NCI-H748 treated with DMSO at 0.1 percent for 48 hours (cell line): ENCODE measurements at places on chromosomes 3 and 15.

- no peak for DNase-seq
Measured at GRCh38 chr3:9271903-9272302, 22.5 kb upstream of the SRGAP3 start.

GRCh38 chr3:72278349-72279067 is 493.6 kb upstream of the PROK2 start:
- no peak for DNase-seq

DNA sequence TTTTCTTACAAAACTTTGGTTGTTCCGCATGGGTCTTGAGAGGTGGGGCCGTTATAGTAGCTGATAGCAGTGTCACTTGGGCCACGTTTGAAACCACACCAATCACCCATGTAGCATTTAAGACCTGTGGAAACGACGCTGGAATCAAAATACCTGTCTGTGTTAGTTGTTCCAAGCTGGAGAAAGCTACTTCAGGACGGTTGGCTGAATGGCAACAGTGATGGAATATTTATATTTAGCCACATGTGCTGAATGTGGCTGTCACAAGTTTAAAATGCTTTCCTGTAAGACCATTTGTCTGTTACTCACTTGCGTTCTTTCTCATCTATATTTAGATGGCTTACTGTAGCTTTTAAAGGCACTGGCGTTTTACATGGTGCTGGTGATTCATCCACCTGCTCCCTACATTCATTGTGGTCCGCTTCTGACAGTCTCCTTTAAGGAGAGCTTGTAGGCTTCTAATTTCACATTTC is 1.4 kb downstream of the DNAJA4 start:
- DNase-seq, result no peak

DNA sequence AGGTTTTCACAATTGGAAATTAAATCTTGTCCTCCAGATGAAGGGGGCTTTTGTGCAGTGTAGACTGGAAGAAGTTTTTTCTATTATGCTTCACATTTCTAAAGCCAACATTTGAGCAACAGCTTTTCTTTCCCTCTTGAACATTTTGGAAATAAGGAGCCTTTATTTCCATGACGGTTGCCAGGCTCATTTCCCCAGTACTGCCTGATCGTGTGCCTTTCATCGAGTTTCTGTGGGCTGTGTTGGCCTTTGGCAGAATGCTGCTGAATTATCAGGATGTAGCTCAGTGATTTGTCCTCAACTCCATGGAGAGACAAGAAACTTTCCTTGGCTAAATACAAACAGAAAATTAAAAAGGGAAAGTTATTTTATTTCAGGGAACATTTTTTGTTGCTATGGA is 314.8 kb upstream of the LRRC3B start:
- DNase-seq, result no peak

GRCh38 chr3:66390013-66390412 is 110.8 kb downstream of the LRIG1 start:
- no peak for DNase-seq

- DNase-seq, result no peak
Measured at GRCh38 chr3:123745184-123745855, 138.8 kb downstream of the MYLK start.

DNA sequence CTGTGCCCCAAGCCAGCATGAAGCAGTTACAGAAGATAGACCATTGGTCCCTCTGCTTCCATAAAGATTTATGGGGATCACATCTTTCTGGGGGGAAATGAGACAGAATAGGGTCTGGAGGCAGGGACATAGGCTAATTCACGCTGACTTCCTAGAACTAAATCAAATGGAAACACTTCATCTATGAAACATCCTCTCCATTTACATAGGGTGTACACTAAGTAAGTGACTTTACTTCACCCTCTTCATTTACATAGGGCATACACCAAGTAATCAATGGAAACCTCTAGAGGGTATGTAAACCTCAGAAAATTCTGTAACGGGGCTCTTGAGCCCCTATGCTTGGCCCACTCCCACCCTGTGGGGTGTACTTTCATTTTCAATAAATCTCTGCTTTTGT is 10.1 kb downstream of the LINS1 start:
- no peak for DNase-seq

- DNase-seq, result no peak
Measured at GRCh38 chr15:78628227-78628626, 7.4 kb upstream of the CHRNA3 start.

DNA sequence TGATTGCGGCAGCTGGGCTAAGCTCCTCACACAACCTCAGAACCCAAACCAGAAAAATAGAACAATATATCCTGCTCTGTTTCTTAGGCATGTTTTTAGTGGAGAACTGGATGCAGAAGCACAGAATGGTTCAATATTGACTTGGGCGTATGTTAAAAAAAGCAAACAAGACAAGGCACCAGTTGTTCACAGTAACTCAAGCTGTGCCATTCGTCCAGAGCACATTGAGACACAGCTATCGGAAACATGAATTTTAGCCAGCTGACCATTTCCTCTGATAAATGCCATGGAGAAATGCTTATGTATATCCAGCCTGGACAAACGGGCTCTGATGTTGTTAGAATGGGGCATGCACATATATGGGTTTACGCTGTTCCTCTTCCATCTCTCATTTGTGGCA is 129.2 kb upstream of the PDZRN3 start:
- no peak for DNase-seq

- DNase-seq, result no peak
Measured at GRCh38 chr15:58520464-58520863, 88.7 kb downstream of the LIPC start.

- no peak for DNase-seq
Measured at GRCh38 chr15:96992817-96993216, 662.3 kb downstream of the NR2F2 start.

GRCh38 chr3:45491344-45491743 is 103.0 kb downstream of the LARS2 start:
- DNase-seq, result no peak

- DNase-seq, result peak; percentile 33
Measured at GRCh38 chr15:63891079-63891767, 57.5 kb upstream of the HERC1 start.

GRCh38 chr15:64464276-64465005 is 4.1 kb downstream of the ZNF609 start:
- DNase-seq, result no peak

DNA sequence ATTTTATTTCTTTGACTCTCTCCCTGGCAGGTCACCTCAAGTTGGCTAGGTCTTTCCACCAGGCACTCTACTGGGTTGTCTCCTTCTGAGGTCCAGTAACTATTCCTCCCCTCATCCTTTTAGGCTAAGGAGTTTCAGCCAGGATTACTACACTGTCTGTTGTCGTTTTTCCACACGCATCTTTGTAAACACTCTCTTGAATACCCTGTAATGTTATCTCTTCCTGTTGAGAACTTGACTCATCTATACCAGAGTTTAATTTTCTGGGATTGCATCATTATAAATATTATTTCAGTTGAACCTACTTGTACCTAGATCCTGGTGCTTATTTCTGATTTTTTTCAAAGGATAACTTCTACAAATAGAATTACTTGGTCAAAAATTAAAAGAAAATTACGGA is 138.3 kb downstream of the SQOR start:
- no peak for DNase-seq

- no peak for DNase-seq
Measured at GRCh38 chr3:144458283-144458682, 486.7 kb downstream of the DIPK2A start.

- no peak for DNase-seq
Measured at GRCh38 chr3:195755391-195755790, 34.6 kb downstream of the MUC20 start.

DNA sequence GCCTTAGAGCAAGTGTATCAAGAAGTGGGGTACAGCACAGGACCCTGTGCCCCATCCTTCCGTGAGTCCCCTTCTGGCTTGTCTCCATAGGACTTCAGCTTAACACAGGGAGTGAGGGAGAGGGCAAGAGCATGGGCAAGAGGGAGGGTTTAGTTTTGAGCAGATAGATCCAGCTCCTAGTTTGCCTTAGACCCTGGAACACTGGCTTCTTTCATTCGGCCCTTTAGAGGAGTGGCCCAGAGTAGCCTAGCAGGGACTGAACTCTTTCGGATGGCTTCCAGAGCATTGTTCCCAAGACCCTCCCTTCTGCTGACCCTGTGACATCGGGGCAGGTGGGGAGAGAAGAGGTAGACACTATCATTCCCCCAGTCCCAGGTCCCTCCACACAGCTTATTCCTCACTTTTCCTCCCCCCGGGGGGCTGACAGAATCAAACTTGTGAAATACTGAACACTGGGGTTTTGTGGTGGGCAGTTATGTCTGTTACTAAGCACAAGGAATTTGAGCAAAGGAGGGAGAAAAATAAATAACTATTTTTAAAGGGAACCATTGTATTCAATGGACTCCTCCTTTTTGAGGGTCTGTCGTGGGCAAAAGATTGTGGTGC is 289.6 kb upstream of the C2CD4B start:
- no peak for DNase-seq

DNA sequence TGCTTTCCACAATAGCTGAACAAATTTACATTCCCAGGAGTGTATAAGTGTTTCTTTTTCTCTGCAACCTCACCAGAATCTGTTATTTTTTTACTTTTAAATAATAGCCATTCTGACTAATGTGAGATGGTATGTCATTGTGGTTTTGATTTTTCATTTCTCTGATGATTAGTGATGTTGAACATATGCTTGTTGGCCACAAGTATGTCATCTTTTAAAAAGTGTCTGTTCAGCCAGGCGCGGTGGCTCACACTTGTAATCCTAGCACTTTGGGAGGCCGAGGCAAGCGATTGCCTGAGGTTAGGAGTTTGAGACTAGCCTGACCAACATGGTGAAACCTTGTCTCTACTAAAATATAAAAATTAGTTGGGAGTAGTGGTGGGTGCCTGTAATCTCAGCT is 619.3 kb downstream of the SI start:
- no peak for DNase-seq

- DNase-seq, result no peak
Measured at GRCh38 chr3:89419647-89420241, 312.3 kb downstream of the EPHA3 start.

DNA sequence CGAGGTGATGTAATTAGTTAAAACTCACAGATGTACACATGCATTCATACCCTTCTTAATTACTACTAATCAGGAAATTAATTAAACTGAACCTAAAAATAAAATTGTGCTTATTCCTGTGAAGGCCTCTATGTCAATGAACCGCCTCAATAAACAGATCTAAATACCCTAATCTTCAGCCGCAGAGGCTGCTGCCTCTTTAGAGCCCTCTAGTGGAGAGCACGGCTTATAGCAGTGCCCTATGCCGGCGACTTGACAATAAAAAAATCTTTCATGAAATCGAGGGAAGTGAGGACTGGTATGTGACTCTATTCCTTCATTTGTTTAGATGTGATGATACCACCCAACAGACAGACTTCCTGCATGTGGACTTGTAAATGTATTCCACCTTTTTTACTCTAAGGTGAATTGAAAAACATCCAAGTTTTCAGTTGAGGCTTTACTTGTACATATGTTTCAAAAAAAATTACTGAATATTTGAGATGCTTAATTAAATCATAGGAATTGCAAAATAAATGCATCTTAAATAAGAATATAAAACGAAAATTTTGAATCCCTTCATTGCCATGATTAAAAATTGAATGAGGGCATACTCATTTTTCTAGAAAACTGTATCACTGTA is 8.3 kb upstream of the EPHA3 start:
- peak; percentile 21 for DNase-seq

DNA sequence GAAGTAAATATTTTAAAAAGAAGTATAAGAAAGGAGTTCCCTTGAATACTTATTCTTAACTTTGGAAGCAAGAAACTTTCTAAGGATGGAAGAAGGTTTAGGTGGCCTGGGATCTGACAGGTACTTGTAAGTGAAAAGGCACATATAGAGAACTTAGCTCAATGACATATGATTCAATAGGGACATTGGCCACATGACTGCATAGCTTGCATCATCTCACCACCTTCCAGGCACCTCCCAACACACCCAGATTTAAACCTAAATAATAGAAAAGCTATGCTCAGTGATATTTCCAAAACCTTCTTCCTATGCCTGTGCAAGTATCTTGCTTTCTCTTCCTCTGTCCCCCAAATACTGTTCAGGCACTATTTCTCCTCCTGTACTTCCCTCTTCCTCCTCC is 4.7 kb upstream of the P2RY1 start:
- no peak for DNase-seq

DNA sequence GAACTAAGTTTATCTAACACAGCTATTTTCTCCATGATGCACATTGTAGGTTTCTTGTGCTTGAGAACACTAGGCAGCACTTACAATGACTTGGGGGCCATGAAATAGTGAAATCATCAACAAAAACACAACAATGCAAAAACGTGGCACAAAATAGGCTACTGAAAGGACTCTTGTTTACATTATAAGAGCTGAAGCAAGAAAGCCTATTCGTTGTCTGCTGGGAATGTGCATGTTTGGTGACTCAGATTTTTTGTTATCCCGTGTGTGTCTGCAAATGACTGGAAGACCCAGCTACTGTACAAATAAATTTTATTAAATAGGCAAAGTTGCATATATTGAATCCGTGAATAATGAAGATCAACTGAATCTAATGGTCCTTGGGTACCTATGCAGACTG is 85.0 kb downstream of the TCF12 start:
- no peak for DNase-seq

DNA sequence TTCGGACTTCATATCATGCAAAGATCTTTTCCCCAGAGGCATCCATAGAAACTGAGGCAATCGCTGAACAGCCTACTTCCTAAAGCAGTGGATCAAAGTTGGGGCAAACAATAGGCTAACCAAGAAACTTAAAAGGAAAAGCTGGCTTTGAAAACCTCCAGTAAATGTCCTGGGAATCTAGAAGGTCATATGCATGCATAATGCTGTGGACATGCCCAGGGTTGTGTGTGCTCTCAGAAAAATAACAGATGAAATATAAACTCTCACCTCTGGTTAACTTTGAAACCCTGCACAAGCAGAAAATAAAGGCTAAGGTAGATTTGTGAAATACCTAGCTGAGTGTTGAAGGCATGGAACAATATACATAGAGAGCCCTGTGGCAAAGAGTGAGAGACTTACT is 96.3 kb downstream of the MYO9A start:
- DNase-seq, result no peak

GRCh38 chr15:80160570-80161156 is 7.9 kb downstream of the FAH start:
- DNase-seq, result no peak

DNA sequence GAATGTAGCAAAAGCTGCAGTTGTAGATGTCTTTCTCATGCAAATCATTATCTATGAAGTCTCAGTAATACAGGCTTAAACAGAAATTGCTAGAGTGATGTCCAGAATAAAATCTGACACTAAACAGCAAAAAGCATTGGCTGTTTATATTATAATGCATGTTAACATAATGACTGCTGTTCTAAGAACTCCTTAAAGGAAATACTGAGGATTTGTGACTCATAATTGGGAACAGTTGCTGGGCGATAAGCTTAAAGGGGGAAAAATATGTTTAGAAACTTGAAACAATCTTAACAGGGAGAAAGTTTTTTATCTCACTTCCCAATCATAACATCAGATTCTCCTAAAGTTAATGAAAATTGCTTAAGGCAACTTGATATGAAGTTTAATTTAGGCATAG is 17.5 kb downstream of the TIPARP start:
- DNase-seq, result no peak
